ENCODE measurements at places on chromosomes 2 and 18.

- DNase-seq: no peak
Measured at GRCh38 chr18:41052625-41053024, 902.4 kb upstream of the PIK3C3 start.

DNA sequence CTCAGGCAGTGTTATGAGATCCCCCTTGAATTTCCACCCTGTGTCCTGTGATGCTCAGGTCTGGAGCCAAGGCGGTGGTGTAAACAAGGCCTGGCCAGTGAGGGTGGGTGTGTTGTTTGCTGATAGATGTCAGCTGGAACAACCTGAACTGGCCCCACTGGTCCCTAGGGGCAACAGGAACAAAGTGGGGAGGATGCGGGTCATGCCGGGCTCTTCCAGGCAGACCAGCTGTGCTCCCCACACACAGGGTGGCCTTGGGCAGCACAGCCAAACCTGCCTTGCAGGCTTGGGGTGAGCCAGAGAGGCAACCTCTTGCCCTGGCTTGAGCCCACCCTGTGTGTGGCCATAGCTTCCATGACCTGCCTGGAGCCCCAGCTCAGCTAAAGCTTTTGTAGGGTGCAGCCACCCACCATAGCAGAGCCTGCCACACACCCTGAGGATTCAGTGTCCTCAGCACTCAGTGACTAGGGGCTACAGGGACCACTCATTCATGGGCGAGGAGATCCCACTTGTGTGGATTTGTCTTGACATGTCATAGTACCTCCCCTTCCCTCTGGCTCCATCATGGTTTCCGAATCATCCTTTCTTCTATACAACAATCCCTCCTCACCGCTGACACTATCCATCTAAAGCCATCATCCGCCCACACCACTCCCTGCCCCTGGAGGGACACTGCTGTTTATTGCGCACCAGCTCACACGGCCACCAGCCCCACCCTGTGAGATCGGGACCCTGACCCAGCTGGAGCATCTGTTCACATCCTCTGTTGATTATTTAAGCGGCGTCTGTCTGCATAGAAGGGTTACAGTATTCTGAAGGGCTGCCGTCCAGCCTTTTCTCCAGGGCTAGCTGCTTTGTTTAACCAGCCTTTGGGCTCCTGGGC lies 268.8 kb downstream of the CYP26B1 start:
- DNase-seq: no peak

DNA sequence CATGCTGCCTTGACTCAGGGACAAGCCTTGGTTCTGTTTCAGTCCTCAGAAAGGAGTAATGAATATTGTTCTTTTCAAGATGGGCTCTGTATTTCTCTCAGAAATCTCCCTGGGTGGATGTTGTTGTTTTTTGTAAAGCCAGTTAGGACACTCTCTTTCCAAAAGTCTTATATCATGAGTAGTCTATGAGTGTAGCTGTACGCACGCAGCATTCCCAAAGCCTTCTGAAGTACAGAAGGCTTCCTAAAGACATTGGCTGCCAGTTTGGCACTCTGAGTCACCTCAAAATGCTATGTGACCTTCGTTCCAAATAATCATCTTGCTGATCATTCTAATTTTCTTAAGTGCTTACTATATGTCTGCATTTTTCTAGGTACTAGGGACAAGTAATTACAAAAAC lies 16.7 kb upstream of the GTF2A1L start:
- no peak for DNase-seq

DNA sequence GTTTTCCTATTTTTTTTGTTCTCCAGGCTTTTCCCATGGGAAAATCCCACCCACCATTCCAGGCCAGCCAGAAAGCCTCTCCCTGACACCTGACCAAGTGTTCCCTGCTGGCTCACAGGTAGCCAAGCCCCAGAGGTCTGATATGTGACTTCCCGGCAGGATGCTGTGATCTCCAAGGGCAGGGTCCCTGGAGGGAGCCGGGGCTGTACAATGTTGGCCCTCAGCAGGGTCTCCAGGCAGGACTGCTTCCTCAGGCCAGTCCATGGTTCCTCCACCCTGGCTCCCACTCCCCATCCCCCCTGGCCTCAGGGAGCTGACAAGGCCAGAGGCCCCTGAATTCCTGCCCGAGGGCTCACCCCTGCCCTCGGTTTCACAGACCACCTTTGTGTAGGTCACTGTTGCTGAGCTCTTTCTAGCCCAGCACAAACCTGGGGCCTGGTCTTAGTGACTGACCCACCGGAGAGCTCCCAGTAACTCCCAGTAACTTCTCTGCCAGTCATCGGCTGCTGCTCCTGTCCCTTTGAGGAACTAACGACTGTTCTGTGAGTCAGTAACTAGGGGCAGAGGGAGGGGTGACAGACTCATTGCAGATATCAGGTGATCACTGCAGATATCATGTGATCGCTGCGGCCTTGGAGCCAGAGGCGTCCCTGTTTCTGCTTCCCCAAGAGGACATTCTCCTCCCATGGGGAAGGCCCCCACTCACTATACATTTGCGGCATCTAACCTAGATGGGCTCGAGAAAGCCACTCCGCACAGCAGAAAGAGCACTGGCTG lies 38.7 kb downstream of the SDC1 start:
- DNase-seq: no peak

- DNase-seq: no peak
Measured at GRCh38 chr2:235856151-235856854, 311.9 kb downstream of the GBX2 start.

GRCh38 chr2:154240316-154240715 lies 368.6 kb downstream of the GALNT13 start:
- no peak for DNase-seq

DNA sequence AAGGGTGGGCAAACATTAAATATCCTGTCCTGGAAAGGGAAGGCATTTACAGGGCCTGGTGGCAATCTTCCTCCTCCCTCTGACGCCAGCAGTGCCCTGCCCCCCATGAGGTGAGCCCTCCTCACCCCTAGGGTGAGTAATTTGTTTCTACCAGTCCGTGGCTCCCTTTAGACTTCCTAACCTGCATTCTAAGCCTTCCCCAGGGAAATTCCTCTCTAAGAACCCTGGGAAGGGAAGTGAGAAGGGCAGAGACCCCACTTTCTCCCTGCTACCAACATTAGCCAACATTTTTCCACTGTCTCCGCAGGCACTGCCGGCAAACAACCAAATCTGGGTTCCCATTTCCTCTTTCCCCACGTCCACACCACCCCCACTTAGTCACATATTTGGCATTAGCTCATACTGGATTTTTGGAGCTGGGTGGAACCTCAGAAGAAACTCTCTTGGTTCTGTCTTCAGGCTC lies 69.3 kb downstream of the NRP2 start:
- no peak for DNase-seq

DNA sequence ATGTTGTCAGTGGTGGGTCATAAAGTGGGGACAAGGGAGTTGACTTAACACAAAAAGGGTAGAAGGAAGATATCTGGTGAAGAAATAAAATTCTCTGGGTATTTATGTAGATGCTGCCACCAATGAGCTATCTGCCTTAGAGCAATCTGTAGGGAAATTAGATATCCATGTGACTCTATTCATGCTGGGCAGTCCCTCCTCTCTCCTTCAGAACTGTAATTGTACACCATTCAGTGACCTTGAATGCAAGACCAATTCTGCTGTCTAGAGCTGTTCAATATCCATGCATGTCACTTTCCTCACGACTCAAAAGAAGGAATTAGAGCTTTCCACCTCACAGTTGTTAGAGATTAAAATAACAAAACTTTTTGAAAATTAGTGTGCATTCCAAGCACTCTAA lies 28.6 kb upstream of the TDRD15 start:
- DNase-seq: no peak

GRCh38 chr2:76268902-76269620 lies 558.3 kb upstream of the GCFC2 start:
- no peak for DNase-seq

- no peak for DNase-seq
Measured at GRCh38 chr2:127124426-127124825, 17.5 kb upstream of the BIN1 start.

DNA sequence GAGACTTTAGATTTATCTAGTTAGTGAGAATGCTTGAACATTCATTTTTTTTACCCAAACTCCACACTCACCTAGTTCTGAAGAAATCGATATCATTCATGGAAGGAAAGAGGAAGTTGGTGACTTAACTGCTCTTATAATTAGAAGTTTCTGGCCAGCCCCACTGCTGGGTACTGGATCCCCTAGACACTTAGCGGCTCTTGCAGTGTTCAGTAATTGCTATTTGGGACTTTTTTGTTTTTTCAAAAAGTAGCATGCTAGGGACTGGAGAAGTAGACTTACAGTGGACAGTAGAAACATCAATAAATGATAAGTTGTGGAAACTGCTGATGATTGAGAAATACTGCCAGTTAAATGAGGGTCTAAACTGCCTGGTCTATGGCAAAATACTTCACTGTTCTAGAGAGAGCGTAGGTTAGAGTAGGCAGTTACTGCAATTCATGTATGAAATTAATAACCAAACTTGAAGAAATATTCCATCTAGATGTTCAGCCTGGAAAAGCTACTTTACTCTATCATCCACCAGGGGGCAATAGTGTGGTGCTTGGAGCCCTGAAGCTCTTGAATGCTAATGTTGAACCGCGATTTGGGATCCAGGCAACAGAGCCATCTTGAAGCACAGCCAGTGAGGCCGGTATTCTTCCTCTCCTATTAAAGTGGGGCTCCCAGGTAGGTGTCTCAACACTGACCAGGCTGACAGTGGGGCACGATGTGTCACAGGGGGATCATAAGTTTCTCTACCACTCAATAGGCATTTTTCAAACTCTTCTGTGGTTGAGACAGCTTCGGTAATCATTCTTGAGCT lies 146.1 kb upstream of the SESTD1 start:
- DNase-seq: no peak

DNA sequence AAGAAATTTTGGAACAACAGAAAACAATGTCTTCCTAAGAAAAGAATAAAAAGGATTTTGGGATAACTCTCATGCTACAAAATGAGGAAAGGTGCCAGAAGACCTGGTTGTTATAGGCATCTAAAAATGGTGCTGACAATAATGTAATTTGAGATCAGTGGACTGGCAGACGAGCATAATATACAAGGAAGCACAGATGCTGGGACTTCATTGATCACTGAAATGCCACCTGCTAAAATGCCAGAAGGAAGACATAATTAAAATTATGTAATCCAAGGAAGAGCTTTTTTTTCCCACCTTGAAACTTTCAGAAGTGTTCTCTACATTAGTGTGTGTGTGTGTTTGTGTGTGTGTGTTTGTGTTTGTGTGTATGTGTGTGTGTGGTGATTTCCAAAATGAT lies 535.9 kb downstream of the XIRP2 start:
- no peak for DNase-seq

- DNase-seq: no peak
Measured at GRCh38 chr2:54568876-54569321, 112.8 kb downstream of the SPTBN1 start.

DNA sequence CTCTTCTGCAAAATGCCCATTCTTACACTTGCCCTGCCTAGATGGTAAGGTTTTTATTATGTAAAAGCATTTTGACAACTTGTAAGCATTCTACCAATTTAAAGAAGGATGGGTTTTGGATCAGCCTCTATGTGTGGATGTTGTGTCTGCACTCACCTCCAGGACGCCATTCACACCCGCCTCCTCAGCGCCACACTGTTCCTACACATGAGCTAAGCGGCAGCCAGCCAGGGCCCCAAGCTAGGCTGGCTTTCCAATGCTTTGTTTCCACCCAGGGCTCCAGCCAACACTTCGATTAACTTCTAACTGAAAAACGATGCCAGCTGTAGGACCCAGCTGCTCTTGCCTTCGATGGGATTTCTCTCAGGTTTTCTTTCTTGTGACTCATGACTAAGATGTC lies 73.3 kb upstream of the FZD7 start:
- no peak for DNase-seq

DNA sequence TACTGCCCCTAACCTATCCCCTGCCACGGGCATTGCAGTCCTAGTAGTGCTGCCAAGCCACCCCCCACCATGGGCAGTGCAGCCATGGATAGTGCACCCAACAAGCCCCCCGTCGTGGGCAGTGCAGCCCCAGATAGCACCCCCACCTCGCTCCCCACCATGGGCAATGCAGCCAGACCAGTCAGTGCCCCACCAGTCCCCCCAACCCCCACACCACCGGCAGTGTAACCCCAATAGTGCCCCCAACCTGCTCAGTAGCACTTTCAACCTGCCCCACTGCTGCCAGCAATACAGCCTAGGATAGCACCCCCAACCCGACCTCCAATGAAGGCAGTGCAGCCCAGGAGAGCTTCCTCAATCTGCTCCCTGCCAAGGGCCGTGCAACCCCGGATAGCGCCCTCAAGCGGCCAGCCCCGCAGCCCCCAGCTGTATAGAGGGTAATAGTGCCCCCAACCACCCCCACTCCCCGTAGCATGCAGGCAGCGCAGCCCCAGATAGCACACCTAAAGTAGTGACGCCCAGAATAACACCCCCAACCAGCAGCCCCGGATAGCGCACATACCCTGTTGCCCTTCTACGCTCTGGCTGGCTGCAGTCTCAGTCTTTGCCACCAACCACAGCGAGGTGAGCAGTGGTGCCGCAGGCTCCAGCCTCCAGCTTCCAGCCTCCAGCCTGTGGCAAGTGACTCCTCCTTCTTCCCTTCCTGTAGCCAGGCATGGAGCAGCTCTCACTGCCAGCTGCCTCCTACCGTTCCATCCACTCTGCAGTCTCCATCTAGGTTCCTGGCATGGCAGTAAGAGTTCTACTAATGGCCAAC lies 45.4 kb upstream of the ANKRD62 start:
- DNase-seq: no peak

DNA sequence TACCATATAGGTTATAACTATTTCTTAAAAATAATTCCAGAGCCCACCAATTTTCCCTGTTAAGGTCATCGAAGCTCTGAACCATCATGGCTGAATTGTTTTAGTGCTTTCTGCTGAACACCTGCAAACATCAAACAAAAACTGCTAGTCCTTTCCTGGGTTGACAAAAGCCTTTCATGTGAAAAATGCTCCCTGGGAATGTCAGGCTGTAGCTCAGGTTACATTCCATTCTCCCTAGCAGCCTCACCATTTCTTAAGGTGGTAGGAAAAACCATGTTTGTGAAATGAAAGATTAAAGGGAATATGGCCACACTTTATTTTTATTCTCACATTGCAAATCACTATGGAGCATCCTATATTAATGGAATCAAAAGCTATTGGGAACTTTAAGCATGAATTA lies 5.7 kb downstream of the TCF4 start:
- no peak for DNase-seq

DNA sequence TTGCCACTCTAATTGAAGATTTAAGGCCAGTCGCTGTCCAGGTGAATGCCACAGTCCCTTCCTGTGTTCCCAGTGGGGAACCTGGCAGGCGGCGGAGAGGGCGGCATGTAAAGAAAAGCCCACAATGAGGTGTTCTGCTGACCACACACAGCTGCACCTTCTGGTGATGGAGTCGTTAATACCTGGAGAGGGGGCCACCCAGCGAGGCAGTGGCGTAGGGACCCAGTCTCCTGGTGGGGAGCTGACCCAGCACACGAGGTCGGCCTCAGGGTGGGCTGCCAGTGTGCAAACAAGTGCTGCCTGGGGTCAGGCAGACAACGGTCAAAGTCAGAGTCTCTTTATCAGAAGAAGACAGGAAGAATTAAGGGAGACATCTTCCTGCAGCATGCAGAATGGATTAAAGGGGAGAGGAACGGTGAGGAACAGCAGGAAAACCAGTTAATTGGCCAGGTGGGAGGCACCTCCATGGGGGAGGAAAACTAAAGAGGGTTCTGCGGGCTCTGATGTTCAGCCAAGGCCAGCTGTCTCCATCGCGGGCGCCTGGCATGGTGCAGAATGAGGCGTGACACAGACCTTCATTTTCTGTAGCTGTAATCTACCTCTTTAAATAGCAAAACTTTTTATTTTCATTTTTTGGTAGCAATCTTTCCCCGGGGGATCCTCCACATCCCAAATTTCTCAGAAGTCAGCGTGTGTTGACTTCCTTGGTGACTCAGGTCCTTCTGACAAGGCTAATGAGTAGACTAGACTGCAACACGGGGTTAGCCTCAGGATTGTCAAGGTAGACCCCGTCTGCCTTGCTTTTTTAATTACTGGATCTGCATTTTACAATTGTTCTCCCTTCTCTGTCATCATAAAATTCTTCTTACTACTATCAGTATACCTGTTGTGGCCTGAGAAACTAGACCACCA lies 78.3 kb downstream of the SMAD7 start:
- no peak for DNase-seq
